Tongue (tissue), 3 donors: ENCODE measurements at places on chromosomes 16 and 17.
A peak's percentile ranks its signal among the peaks of the same experiment; 100 is the strongest.

DNA sequence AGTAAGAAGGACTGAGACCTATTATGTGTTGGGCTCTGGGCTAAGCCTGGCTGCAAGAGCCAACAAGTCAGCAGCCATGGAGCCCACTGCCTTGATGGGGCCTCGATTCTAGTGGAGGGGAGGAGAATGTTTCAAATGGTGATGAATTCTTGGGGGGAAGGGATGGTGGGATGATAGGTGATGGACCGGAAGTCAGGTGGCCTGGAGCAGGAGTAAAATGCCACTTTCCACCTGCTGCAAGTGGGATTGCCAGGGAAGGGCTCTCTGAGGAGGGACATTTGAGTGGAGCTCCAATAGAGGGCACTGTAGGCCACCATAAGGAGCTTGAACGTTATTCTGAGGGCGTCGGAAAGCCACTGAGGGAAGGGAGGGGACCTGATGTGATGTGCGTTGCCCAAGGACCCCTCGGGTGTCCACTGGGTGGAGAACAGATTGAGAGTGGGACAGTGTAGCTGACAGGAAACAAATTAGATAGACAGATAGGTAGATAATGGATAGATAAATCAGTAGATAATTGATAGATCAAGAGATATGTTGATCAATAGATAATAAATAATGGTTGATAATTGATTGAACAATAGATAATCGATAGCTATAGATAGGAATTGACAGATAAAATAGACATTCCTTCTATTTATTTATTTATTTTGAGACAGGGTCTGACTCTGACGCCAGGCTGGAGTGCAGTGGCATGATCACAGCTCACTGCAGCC is 18.2 kb upstream of the NXPH3 start:
- DNase-seq, result peak; percentile 64

DNA sequence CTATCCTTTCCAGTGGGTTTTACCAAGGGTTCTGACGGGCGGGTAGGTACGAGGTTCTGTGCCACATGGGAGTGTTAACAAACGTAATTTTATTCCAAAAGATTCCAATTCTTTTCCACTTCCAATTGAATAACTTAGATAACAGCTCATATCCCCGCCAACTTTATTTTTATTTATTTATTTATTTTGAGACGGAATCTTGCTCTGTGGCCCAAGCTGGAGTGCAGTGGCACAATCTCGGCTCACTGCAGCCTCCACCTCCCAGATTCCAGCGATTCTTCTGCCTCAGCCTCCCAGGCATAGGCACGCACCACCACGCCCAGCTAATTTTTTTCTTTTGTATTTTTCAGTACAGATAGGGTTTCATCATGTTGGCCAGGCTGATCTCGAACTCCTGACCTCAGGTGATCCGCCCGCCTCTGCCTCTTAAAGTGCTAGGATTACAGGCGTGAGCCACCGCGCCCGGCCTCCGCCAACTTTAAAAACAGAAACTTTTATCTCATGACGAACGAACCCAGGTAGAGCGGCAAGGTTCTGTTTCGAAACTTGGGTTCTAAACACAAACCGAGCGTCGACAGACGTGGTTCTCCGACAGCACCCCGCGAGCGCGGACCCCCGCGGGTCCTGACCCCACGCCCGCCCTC is 613 bp downstream of the ECI1 start:
- peak; percentile 39 for DNase-seq

DNA sequence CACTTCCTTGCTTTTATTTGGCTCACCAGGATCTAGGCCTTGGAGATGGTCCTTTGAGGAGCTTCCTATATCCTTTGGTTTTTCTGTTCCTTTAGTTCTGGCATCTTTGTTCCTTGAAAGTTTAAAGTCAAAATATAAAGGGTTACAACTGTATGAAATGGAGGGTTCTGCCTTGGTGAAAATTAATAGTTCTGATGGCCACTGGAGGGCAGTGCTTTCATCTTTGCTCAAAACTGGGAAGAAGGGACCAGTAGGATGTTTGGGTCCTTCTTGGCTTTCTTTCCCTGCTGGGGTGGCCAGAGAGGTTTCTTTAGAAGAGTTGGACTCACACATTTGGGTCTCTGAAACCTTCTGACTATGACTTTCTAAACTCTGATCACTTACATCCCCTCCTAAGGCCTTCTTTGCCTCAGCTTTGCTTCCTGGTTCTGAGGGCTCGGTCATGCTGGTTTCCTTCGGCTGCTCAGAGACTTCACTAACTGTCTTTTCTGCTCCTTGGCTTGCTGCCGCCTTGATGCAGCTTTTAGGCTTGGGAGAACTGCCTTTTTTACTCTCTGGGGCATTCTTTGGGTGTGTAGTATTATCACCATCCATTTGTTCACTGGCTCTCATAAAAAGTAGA is 10.9 kb upstream of the ITGA2B start:
- peak; percentile 24 for DNase-seq

- peak; percentile 66 for DNase-seq
Observed at GRCh38 chr17:9232591-9233270, 211.4 kb downstream of the NTN1 start.

- DNase-seq, result no peak
Observed at GRCh38 chr17:79095345-79096055, 20.9 kb downstream of the ENGASE start.

DNA sequence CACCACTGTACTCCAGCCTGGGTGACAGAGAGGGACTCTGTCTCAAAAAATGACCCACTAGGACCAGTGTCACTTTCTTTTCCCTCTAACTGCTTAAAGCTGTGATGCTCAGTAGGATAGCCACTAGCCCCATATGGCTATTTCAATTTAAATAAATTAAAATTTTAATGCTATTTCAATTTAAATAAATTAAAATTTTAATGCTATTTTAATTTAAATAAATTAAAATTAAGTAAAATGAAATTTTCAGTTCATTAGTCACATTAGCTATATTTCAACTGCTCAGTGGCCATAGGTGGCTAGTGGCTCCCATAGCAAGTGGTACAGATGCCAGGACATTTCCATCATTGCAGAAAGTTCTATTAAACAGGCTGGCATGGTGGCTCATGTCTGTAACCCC is 43.0 kb downstream of the NLRC5 start:
- DNase-seq, result no peak

DNA sequence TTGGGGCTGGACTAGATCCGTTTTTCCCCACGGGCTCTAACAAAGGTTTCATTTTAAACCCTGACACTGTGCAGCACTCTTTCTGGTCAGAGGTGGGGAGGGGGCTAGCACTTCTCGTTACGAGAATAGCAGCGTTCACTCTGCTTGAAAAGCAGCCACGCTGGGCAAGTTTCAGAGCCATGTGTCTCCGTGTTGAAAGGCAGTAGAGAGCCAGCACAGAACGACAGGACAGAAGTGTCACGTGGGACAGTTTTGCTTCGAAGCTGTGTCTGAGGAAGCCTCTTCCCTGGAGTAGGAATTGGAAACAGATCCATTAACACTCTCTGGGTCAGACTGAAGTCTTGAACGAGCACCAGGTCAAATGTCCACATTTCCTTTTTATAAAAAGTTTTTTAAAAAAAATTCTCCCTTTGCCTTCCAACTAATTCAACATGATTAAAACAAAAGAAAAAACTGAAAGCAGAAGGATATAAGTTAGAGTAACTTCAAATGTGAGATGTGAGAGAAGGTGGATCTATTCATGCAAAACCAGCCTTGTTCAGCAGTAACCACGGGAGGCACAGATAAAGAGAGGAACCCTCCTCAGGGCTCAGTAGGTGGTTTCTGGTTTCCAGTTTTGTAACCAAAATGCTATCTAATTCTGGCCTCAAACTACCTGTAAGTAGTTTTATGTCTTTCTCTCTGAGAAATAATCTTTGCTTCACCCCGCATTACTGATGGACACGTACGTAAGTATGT is 65.0 kb downstream of the SMG6 start:
- DNase-seq, result peak; percentile 88

DNA sequence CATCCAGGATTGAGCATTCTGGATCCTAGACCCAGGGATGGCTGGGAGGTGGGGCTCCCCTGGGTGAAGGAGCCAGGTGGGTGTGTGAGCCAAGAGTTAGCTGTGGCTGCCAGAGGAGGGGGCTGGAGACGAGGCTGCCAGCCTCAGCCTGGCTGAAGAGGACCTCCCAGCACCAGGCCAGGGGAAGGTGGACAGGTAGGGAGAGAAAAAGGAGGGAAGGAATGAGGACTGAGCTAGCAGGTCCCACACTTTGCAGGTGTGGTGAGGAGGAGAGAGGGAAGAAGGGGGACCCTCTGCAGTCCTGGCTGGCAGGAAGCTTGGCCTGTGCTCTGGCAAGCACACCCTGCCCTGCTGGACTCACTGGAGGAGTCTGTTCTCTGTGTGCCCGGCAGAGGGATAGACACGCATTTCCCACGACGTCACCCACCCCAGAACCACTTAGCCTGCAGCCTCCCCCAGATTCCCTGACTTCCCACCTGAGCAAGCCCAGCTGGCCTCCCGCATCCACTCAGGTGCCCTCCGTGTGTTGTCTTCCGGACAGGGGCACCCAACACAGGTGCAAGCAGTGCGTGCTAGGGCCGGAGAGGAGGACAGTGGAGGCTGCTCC is 42.0 kb downstream of the SOCS3 start:
- DNase-seq, result no peak

DNA sequence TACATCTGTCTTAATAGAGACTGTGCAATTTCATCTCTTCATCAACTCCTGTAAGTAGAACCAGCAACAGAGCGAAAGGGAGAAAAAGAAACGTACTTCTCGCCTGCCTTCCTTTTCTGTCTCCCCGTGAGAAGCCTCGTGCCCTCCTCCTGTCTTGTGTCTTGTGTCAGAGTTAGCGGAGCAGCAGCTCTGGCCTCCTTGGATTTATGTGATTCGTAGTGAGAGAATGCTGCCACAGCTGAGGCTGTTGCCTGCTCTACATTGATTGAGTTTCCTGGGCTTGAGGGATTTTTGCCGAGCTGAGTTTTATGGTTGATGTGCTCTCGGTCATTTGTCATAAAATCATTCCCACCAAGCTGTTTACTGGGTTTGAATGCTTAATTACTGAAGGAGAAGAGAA is 579.1 kb upstream of the RBFOX1 start:
- DNase-seq, result no peak
